ENCODE measurements at places on chromosomes 4 and X.

DNA sequence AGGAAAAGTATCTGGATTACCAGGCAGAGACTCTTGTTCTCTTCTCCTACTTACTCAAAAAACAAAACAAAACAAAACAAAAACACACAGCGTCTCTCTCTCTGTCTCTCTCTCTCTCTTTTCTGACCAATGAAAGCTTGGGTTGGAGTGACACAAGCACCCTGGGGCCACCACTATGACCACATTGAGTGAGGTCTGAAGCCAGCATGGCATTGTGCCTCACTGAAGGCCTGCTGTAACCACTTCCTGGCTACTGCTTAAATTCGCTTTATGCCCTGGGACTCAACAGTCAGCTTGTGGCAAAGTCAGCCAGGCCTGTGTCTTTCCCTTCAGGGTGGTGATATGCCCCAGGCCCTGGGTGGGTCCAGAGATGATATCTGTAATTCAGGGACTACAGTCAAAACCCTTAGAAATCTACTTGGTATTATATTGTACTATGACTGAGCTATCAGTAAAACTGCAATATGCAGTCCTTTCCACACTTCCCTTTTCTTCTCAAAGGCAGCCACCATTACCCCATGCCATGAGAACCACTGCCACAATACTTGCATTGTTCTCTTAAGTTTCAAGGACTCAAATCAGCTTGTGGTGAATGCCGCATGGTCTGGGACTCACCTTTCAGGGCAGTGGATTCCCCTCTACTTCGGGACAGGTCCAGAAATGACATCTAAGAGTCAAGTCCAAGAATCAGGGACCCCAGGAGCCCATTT lies 606.8 kb upstream of the KLHL4 start:
- no peak for DNase-seq

DNA sequence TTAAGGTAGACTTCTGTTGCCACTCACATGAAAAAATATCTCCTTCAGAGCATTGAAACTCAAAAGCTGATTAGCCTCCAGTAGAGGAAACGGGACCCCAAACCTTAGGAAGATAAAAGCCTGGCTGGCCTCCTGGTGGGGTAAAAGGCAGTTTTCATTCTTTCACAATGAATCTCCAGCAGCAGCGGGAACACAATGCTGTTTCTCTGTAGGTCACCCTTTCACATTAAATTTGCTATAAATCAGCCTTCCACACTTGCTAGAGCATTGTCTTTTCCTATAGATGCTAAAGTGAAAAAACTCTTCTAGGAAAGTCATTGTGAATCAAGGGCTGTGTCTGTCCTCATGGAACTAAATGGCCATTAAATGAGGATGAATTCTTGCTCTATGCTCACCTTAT lies 207.3 kb upstream of the MAGEB2 start:
- DNase-seq = no peak

- DNase-seq = no peak
Measured at GRCh38 chr4:5912614-5913019, 19.7 kb upstream of the CRMP1 start.

DNA sequence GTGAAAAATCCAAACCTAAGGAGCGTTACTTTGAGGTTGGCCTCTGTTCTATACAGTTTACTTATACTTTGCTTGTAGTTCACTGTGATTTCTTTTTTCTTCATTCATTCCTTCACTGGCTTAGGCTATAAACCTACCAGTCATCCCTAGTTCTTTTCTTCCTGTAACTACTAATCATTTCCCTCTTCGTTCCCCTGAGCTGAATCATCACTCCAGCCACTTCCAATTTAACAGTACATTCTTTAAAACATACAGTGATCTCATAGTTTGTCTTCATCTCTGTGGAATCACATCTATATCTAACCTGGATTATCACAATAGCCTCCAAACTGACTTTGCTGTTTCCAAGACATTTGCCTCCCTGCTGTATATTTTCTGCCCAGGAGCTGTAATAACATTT lies 25.2 kb upstream of the NPFFR2 start:
- DNase-seq = no peak

- no peak for DNase-seq
Measured at GRCh38 chr4:141810038-141810711, 173.8 kb downstream of the IL15 start.

GRCh38 chr4:156781852-156782251 lies 189.7 kb downstream of the PDGFC start:
- no peak for DNase-seq

DNA sequence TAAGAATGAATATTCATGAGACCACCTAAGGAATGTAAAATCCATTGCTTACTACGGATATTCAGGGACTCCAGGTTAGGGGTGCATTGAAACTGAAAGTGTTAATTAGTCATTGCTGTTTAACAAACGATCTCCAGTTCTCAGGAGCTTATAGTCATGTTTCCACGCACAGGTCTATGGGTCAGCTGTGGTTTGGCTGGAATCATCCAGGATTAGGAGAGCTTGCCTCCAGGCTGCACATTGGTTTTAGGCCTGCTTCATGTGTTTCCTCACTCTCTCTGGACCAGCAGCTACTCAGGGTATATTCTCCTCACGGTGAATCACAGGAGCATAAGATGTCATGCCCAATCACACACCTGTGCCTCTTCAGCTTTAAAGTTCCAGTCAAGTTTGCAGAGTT lies 98.9 kb downstream of the ATXN3L start:
- DNase-seq = no peak

DNA sequence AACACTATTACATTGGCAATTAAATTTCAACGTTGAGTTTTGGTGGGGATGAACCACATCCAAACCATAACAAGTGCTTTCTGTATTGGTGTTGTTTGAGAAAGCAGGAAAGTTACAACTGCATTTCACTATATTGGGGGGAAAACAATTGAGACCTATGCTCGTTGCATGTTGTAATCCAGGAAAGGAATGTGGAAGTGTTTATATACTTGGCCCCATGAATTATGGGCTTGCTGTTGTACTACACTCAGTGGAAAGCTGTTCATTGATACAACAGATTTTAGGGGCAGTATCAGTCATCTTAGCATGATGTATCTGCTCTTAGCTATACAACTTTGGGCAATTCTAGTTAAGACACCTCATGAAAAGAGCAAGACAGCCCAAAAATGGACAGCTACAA lies 52.4 kb downstream of the KLHL5 start:
- no peak for DNase-seq

GRCh38 chrX:121032531-121032930 lies 14.9 kb upstream of the GLUD2 start:
- DNase-seq = no peak

GRCh38 chr4:18980516-18981233 lies 959.1 kb upstream of the LCORL start:
- DNase-seq = peak; percentile 80

- no peak for DNase-seq
Measured at GRCh38 chr4:182492423-182492822, 249.2 kb downstream of the TENM3 start.

GRCh38 chr4:75644095-75644494 lies 13.8 kb upstream of the CDKL2 start:
- DNase-seq = no peak

All from Karpas-422 (cell line).